Thyroid gland (tissue), 4 donors: ENCODE measurements at places on chromosomes 1 and 21. TPM values are rescaled to one million over a fixed set of nuclear protein-coding genes. Genes with fewer than 3 reads are reported as not detected.
A peak's percentile ranks its signal among the peaks of the same experiment; 100 is the strongest.

- no peak for DNase-seq
- no peaks in the 10 kb centered on the region for H3K4me1 ChIP-seq
- H3K36me3 ChIP-seq: no peaks in the 10 kb centered on the region
- no peak overlapping the region for H3K27ac ChIP-seq
Observed at GRCh38 chr1:83742446-83742845, 256.5 kb downstream of the TTLL7 start.

DNA sequence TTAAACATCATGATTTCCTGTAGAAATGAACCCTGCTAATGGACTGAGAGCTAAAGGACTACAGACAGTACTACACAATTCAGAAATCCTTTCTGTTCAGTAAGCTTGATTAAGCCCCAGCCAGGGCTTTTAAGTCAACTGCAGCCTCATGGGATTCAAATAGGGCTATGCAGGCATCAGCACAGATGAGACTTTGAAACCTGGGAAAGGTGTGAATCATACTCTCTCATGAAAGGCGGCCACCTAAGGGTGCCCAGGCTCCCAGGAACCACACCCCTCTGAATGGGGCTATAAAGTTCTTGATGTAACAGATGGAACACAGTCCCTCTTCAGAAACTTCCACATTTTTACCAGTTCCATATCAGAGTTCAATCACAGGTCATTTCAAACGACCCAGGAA, 7.6 kb downstream of the SIPA1L2 start:
- H3K4me3 ChIP-seq: no peak overlapping the region
- H3K36me3 ChIP-seq: no peaks in the 10 kb centered on the region
- H3K27ac ChIP-seq: no peak overlapping the region
- DNase-seq: no peak
- no peaks in the 10 kb centered on the region for H3K27me3 ChIP-seq
- H3K4me1 ChIP-seq: peaks cover 15% of the 10 kb centered on the region

DNA sequence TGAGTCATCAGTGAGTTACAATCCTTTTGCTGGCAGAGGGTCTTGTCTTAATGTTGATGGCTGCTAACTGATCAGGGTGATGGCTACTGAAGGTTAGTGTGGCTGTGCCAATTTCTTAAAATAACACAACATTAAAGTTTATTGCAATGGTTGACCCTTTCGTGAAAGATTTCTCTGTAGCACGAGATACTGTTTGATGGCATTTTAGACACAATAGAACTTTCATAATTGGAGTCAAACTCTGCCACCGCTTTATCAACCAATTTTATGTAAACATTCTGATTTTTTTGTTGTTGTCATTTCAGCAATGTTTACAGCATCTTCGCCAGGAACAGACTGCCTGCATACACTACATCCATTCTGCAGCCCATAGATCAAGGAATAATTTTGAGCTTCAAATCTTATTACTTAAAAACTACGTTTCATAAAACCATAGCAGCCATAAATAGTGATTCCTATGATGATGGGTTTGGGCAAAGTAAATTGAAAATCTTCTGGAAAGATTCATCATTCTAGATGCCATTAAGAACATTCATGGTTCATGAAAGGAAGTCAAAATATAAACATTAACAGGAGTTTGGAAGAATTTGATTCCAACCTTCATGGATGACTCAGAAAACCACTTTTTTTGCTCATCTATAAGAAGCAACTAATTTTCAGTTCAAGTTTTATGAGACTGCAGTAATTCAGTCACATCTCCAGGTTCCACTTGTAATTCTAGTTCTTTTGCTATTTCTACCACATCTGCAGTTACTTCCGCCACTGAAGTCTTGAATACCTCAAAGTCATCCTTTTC, 85.9 kb downstream of the TYW3 start:
- DNase-seq: no peak
- H3K27me3 ChIP-seq: no peaks in the 10 kb centered on the region
- H3K36me3 ChIP-seq: no peaks in the 10 kb centered on the region
- H3K27ac ChIP-seq: no peak overlapping the region
- no peak overlapping the region for H3K4me3 ChIP-seq

GRCh38 chr21:38910390-38911067, 104.8 kb downstream of the ETS2 start:
- H3K4me3 ChIP-seq: no peak overlapping the region
- H3K36me3 ChIP-seq: no peaks in the 10 kb centered on the region
- peaks cover 86% of the 10 kb centered on the region for H3K4me1 ChIP-seq
- peak overlapping the region; percentile 98 for H3K27ac ChIP-seq
- H3K27me3 ChIP-seq: no peaks in the 10 kb centered on the region

GRCh38 chr21:39720126-39720778, 24.7 kb upstream of the IGSF5 start:
- H3K27ac ChIP-seq: no peak overlapping the region
- no peaks in the 10 kb centered on the region for H3K4me1 ChIP-seq
- H3K36me3 ChIP-seq: no peaks in the 10 kb centered on the region
- no peak for DNase-seq

- peak; percentile 12 for DNase-seq
- no peaks in the 10 kb centered on the region for H3K27me3 ChIP-seq
- peaks cover 16% of the 10 kb centered on the region for H3K4me1 ChIP-seq
- no peak overlapping the region for H3K27ac ChIP-seq
- H3K36me3 ChIP-seq: no peaks in the 10 kb centered on the region
- no peak overlapping the region for H3K4me3 ChIP-seq
Observed at GRCh38 chr1:234746798-234747196, 136.8 kb upstream of the IRF2BP2 start.

DNA sequence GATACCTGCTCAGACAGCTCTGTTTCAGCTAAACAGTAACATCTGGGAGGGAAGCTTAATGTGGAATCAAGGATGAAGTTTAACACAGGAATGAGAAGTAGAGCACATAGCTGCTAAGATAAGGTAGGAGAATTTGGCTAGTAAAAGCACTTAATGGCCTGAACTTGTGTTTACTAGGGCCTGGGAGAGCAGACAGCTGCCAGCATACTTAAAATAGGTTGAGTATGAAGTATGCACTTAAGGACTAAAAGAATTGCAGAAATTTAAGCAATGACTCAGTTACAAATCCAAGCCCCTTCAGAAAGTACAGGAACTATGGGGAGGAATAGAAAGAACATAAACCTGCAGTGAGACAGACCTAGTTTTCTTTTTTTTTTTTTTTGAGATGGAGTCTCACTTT, 53.0 kb downstream of the BACH1 start:
- DNase-seq: peak; percentile 48
- no peaks in the 10 kb centered on the region for H3K27me3 ChIP-seq
- no peaks in the 10 kb centered on the region for H3K36me3 ChIP-seq
- H3K27ac ChIP-seq: peak overlapping the region; percentile 80

DNA sequence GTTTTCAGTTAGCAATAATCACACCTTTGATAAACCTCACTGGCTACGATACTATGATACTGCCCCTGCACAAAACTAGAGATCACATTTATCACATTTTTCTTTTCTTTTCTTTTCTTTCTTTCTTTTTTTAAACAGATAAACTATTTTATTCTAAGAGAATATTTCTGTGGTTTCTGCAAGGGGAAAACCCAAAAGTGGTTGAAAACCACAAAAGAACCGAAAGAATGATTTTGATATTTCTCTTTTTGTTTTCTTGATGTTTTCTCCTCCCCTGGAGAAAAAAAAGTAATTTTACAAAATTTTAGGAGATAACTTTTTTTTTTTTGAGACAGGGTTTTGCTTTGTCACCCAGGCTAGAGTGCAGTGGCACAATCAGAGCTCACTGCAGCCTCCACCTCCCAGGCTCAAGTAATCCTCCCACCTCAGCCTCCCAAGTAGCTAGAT, 18.4 kb upstream of the FRRS1 start:
- no peaks in the 10 kb centered on the region for H3K27me3 ChIP-seq
- no peak overlapping the region for H3K4me3 ChIP-seq
- H3K4me1 ChIP-seq: no peaks in the 10 kb centered on the region
- H3K27ac ChIP-seq: no peak overlapping the region
- no peaks in the 10 kb centered on the region for H3K36me3 ChIP-seq

DNA sequence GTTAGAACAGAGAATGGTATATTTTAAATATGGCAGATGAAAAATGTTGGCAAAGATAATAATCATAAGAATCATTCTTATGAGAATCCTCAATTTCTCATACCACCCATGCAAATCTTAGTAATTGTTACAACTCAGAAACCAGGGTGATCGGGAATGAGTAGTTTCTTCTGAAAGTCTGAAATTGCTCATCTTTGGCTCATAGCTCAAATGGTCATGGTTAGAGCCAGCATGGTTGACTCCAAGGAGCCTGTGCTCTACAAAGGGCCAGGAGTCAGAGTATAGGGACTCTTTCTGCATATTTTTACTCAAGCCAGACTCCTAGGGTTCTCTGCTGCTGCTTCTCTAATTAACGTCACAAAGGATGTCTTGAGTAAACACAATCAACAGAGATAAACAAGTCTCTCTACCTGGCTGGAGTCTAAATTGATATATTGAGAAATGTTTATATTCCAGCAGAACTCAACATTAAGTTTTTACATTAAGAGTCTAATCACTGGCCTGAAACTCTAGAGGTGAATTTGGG, 1.9 kb upstream of the ETV3 start:
- H3K4me1 ChIP-seq: peaks cover 16% of the 10 kb centered on the region
- H3K4me3 ChIP-seq: no peak overlapping the region
- no peak for DNase-seq
- H3K27ac ChIP-seq: no peak overlapping the region
- H3K27me3 ChIP-seq: no peaks in the 10 kb centered on the region
- peaks cover 8% of the 10 kb centered on the region for H3K36me3 ChIP-seq

GRCh38 chr1:169941982-169942830, 48.5 kb upstream of the SCYL3 start:
- no peak overlapping the region for H3K4me3 ChIP-seq
- H3K27me3 ChIP-seq: no peaks in the 10 kb centered on the region
- peaks cover 13% of the 10 kb centered on the region for H3K4me1 ChIP-seq
- H3K27ac ChIP-seq: no peak overlapping the region

GRCh38 chr21:44471341-44471740, 16.0 kb downstream of the LRRC3 start:
- H3K4me3 ChIP-seq: no peak overlapping the region
- H3K27me3 ChIP-seq: no peaks in the 10 kb centered on the region
- no peaks in the 10 kb centered on the region for H3K4me1 ChIP-seq
- H3K27ac ChIP-seq: no peak overlapping the region

DNA sequence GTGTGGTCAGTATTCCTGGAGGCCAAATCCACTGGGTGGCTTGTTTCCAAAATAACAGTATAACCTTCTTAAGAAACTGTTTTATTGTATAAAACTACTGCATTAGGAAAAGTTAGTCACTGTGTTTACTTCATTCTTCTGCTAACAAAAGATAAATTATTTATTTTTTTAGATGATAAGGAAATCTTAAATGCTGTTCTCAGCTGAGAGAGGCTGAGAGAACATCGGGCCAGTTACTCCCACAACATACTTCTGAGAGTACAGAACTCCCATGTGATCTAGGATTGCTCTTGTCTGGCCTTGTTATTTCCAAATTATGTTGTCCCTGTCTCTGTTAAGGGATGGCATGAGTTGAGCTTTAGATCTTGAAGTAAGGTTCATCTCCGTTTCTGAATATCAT, 96.7 kb upstream of the CXADR start:
- no peaks in the 10 kb centered on the region for H3K27me3 ChIP-seq
- no peak overlapping the region for H3K4me3 ChIP-seq
- no peaks in the 10 kb centered on the region for H3K4me1 ChIP-seq
- H3K36me3 ChIP-seq: no peaks in the 10 kb centered on the region
- DNase-seq: no peak

DNA sequence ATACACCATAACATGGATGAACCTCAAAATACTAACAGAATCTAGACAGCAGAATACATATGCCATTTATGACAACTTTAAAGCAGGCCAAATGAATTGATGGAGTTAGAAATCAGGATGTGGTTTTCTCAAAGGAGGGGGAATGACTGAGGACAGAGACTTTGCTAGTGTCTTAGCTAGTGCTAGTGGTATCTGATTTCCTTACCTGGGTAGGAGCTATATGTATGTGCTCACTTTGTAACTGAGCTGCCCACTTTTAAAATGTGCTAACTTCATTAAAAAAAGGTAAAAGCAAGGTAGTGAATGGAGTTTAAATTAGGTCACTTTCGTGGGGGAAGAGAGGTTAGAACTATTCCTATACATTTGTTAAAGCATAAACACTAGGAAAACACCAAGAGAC, 2.6 kb downstream of the GTF2B start:
- peaks cover 22% of the 10 kb centered on the region for H3K4me1 ChIP-seq
- H3K27ac ChIP-seq: no peak overlapping the region
- H3K4me3 ChIP-seq: no peak overlapping the region

SLC9C2 gene
- not detected for total RNA-seq

ZNF593OS gene
- not detected for total RNA-seq

GLUL gene
- 2,736 TPM for total RNA-seq

FCRL1 gene
- total RNA-seq: not detected

OR2L13 gene
- total RNA-seq: not detected

TARDBP gene
- total RNA-seq: 265 TPM

SLC6A9 gene
- total RNA-seq: 7.5 TPM

SLAMF1 gene
- 0.71 TPM for total RNA-seq

SMCP gene
- not detected for total RNA-seq

MYOG gene
- total RNA-seq: not detected

SAMD13 gene
- total RNA-seq: 5.6 TPM
